MCF 10A (cell line): ENCODE measurements at places on chromosomes 16 and 17. TPM values are rescaled to one million over a fixed set of nuclear protein-coding genes. Genes with fewer than 3 reads are reported as not detected.

- H3K4me3 ChIP-seq = no peak overlapping the region
- H3K27me3 ChIP-seq = no peaks in the 10 kb centered on the region
- DNase-seq = no peak
These were observed 86.8 kb downstream of the CDYL2 start for GRCh38 chr16:80717611-80718010.

DNA sequence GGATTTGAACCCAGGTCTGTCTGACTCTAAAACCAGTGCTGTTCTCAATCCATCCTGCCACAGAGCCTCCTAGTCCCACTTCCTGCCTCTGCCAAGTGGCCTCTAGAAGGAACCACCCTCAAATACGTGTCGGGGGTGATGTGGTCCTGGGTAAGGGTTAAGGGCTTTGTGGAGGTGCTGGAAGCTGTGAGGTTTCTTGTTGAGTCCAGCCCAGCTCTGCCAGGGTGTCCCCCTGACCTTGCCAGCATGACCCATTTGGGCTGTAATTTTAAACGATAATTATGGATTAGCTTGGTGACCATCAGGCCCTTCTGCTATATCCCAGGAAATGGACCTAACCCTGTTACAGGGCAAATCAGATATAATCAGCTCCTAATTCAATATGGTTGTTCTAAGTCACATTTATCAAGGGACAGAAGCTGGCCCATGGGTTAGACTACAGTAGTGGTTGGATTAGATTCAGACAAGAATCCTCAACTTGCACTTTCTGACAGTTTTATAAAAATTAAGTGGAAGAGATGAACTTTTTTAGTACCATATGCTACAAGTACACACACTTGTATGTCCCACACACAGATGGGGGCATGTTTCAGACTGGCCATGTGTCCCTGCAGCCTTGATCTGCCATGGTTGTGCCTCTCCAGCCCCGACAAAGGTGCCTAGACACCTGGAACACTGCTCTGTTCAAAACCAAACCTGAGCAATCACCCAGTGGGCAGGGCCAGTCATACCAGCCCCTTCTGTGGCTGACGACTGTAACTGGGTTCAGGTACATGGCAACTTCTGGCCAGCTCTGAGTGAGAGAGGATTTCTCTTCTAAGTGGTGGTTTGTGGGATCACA, 48.0 kb downstream of the SMPD3 start:
- H3K27me3 ChIP-seq = peaks cover 21% of the 10 kb centered on the region
- DNase-seq = no peak
- H3K27ac ChIP-seq = no peak overlapping the region

Gene GPR142
- total RNA-seq = not detected in 2 replicates

- H3K36me3 ChIP-seq = peaks cover 59% of the 10 kb centered on the region
- peak; percentile 28 for DNase-seq
- peaks cover 22% of the 10 kb centered on the region for H3K4me1 ChIP-seq
- H3K4me3 ChIP-seq = peak overlapping the region; percentile 84
- no peak overlapping the region for H3K27ac ChIP-seq
- no peaks in the 10 kb centered on the region for H3K27me3 ChIP-seq
These were observed 1.5 kb upstream of the TTYH2 start for GRCh38 chr17:74211912-74212208.

- no peak overlapping the region for H3K27ac ChIP-seq
- H3K4me1 ChIP-seq = no peaks in the 10 kb centered on the region
- H3K4me3 ChIP-seq = no peak overlapping the region
- no peak for DNase-seq
- no peaks in the 10 kb centered on the region for H3K27me3 ChIP-seq
- no peaks in the 10 kb centered on the region for H3K36me3 ChIP-seq
These were observed 220.2 kb upstream of the CDH8 start for GRCh38 chr16:62256406-62256805.

- peaks cover 6% of the 10 kb centered on the region for H3K36me3 ChIP-seq
- H3K4me3 ChIP-seq = no peak overlapping the region
- H3K4me1 ChIP-seq = no peaks in the 10 kb centered on the region
- H3K27me3 ChIP-seq = no peaks in the 10 kb centered on the region
- H3K27ac ChIP-seq = no peak overlapping the region
These were observed 229.8 kb downstream of the KATNIP start for GRCh38 chr16:27779641-27780164.

Gene GHDC
- total RNA-seq = 6.8 and 8.9 TPM in 2 replicates

Gene G6PC1
- total RNA-seq = not detected in 2 replicates

Gene PRSS22
- not detected in 2 replicates for total RNA-seq

Gene MTSS2
- total RNA-seq = 75.8 and 78.7 TPM in 2 replicates

GRCh38 chr17:1504866-1505265, 11.5 kb downstream of the INPP5K start:
- no peak for DNase-seq
- H3K36me3 ChIP-seq = peaks cover 27% of the 10 kb centered on the region
- H3K4me1 ChIP-seq = no peaks in the 10 kb centered on the region
- H3K27me3 ChIP-seq = no peaks in the 10 kb centered on the region
- H3K4me3 ChIP-seq = no peak overlapping the region

Gene EARS2
- total RNA-seq = 24.4 and 32.8 TPM in 2 replicates

Gene CNTNAP1
- total RNA-seq = 1.2 and 1.5 TPM in 2 replicates

- H3K27ac ChIP-seq = no peak overlapping the region
- H3K36me3 ChIP-seq = peaks cover 9% of the 10 kb centered on the region
- no peaks in the 10 kb centered on the region for H3K27me3 ChIP-seq
- no peak overlapping the region for H3K4me3 ChIP-seq
These were observed 104.4 kb downstream of the MYO1D start for GRCh38 chr17:32772453-32773025.

Gene KRTAP4-4
- total RNA-seq = not detected in 2 replicates

- no peak overlapping the region for H3K27ac ChIP-seq
- peaks cover 8% of the 10 kb centered on the region for H3K4me1 ChIP-seq
- peaks cover 29% of the 10 kb centered on the region for H3K36me3 ChIP-seq
- no peak for DNase-seq
These were observed 214.6 kb downstream of the CCDC182 start for GRCh38 chr17:57530508-57530907.

- H3K4me1 ChIP-seq = peaks cover 43% of the 10 kb centered on the region
- peak overlapping the region; percentile 5 for H3K4me3 ChIP-seq
- H3K36me3 ChIP-seq = no peaks in the 10 kb centered on the region
- DNase-seq = peak; percentile 90
These were observed 4.2 kb upstream of the MAP3K14 start for GRCh38 chr17:45320931-45321461.

GRCh38 chr17:2983255-2983654, 80.2 kb downstream of the OR1D5 start:
- peaks cover 30% of the 10 kb centered on the region for H3K36me3 ChIP-seq
- no peaks in the 10 kb centered on the region for H3K27me3 ChIP-seq
- peaks cover 10% of the 10 kb centered on the region for H3K4me1 ChIP-seq
- H3K4me3 ChIP-seq = no peak overlapping the region

DNA sequence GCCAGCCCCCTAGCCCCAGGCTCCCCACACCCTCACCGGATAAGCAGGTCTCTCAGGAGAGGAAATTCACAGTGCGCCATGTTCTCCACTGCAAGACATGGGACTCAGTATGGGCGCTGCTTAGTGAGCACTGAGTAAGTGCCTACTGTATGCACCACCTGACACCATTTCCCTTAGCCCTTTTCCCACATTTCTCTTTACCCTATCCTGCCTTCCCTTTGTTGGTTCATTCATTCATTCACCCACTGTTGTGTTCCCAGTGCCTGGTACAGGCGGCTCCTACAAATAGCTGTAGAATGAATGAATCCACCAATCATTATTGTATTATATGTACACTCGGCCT, 10.1 kb downstream of the SEPTIN12 start:
- H3K4me3 ChIP-seq = no peak overlapping the region
- no peak overlapping the region for H3K27ac ChIP-seq
- H3K36me3 ChIP-seq = no peaks in the 10 kb centered on the region
- no peaks in the 10 kb centered on the region for H3K4me1 ChIP-seq

GRCh38 chr17:71975331-71975801, 145.5 kb upstream of the SOX9 start:
- DNase-seq = peak; percentile 61
- H3K27me3 ChIP-seq = no peaks in the 10 kb centered on the region
- H3K4me1 ChIP-seq = peaks cover 18% of the 10 kb centered on the region

DNA sequence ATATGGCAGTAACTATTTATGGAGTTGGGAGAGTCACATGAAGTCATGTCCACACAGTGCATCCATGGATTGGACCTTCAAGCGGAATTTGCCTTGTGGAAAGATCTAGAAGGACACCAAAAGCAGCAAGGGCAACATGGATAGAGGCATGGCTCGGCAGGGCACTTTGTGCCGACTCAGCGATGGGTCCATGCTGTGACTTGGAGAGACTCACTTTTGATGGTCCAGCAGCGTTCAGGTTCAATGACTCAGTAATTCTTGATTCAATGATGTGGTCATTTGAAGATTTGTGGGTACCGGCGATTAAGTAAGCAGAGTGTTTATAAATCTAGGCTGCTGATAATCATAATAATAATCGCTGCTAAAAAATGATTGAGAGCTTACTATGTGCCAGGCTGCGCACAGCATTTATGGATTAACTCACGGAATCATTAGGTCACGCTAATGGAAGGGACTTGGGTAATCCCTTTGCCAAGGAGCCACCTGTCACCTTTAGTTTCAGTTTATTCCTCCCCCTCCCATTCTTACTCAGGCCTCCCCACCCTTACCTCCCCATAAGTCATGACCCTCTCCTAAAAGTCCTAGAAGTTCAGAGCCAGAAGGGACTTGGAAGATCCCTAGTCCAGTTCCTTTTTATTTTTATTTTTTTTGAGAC, 127.5 kb upstream of the CRHR1 start:
- H3K27me3 ChIP-seq = peaks cover 48% of the 10 kb centered on the region
- H3K36me3 ChIP-seq = no peaks in the 10 kb centered on the region
- H3K4me3 ChIP-seq = no peak overlapping the region
- no peaks in the 10 kb centered on the region for H3K4me1 ChIP-seq
- no peak for DNase-seq

DNA sequence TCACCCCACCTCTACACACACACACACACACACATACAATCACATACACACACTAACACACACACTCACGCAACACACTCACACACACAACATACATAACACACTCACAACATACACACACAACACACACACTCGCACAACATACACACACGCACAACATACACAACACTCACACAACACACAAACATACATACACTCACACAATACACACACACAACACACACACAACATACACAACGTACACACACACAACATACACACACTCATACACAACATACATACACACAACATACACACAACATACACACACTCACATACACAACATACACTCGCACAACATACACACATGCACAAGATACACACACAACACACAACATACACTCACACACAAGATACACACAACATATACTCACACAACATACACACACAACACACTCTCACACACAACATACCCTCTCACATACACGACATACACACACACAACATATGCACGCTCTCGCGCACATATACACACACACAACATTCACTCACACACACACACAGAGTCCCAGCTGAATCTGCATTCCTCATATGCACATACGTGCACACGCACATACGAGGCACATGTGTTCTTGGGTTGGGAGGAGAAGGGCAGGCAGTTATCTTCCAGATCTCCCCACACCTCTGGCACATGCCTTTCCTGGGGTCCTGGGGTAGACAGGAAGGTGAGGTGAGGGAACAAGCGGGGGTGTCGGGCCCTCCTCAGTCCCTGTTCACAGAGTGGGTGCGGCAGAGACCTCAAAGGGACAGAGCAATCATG, 1.1 kb downstream of the ASGR2 start:
- no peaks in the 10 kb centered on the region for H3K27me3 ChIP-seq
- H3K4me3 ChIP-seq = no peak overlapping the region
- H3K27ac ChIP-seq = no peak overlapping the region
- H3K36me3 ChIP-seq = no peaks in the 10 kb centered on the region
- no peak for DNase-seq

DNA sequence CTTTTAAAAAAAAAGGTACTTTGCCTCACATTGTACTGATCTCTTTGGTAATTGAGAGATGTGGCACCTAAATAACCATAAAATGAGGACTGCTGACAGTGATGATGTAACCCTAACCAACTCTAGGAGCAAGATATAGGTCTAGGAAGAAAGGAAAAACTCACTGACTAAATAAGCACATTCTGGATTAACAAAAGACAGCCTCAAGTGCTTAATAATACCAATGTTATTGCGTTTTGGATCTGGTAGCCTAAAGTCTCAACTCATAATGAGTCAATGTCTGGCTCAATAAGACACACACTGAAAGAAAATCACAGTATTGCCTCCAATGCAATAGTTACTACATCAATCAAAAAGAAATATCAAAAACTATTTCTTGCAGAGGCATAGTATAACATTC, 3.0 kb downstream of the ERN1 start:
- DNase-seq = no peak
- no peaks in the 10 kb centered on the region for H3K27me3 ChIP-seq
- peak overlapping the region; percentile 51 for H3K4me3 ChIP-seq
- peaks cover 28% of the 10 kb centered on the region for H3K36me3 ChIP-seq
- H3K27ac ChIP-seq = no peak overlapping the region
- peaks cover 23% of the 10 kb centered on the region for H3K4me1 ChIP-seq

Gene MYLK3
- 0.05 TPM in 1 of 2 replicates, not detected in the other for total RNA-seq

DNA sequence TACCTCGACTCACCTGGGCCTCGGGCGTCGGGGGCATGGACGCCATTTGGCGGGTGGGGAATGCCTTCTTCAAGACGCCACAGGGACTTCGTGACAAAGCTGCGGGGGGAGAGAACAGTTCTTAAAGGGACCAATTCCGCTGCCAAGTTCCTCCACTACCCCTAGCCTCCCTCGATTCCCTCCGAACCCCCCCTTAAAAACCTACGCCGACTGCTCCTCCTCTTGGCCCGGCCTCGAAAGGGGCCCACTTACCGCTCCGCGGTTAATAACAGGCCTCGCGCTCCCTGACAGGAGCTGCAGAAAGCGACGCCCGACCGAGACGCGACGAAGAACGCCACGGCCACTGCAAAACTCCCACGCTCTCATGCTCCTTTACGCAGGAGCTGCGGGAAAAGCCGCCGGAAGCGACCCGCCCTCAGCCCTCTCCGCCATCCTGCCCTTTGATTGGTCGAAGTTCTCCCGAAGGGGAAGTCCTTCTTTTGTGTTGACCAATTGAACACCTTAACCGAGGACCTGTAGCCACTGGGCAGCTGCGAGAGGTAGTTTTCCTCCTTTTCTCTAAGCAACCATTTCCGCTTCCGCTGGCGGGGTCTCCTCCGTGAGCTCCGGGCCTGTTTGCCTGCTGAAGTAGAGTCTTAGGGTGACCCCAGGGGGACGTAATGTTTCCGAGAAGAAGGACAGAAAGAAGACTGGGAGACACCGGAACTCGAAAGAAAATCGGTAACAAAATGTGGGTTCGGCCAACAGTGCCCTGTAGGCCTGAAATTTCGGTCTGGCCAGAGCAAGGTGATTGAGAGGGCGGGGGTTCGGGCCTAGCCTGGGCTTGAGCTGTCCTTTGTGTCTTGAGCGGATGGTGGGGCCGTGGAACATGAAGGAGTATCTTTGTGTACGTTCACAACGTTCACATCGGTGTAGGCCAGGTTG, at the start of the genes NAA60 and ZNF597:
Gene NAA60 (plus strand): TSS at position 573 of the 924 bp plus-strand sequence. CDS start 32,548 bp downstream, outside the sequence.
Gene ZNF597 (minus strand): TSS at position 397 of the 924 bp plus-strand sequence. CDS start 351 bp downstream, at position 46.
- peak within 1 kb of the TSS; percentile 96 for H3K27ac ChIP-seq
- no peaks in the 10 kb centered on the region for H3K27me3 ChIP-seq
- no peaks in the 10 kb centered on the region for H3K4me1 ChIP-seq
- peak within 1 kb of the TSS; percentile 87 for H3K4me3 ChIP-seq

Gene GRAPL
- not detected in 2 replicates for total RNA-seq

- H3K4me1 ChIP-seq = no peaks in the 10 kb centered on the region
- no peak overlapping the region for H3K27ac ChIP-seq
- no peak overlapping the region for H3K4me3 ChIP-seq
- H3K27me3 ChIP-seq = no peaks in the 10 kb centered on the region
- no peak for DNase-seq
These were observed 19.6 kb upstream of the SLC5A11 start for GRCh38 chr16:24826096-24826690.

GRCh38 chr16:28609631-28610594, at the start of gene SULT1A1:
SULT1A1 (minus strand) TSS chr16:28610044; CDS start chr16:28608855, 1,189 bp downstream.
- H3K4me1 ChIP-seq = no peaks in the 10 kb centered on the region
- no peak within 1 kb of the TSS for H3K4me3 ChIP-seq
- peak; percentile 23 for DNase-seq
- no peaks in the 10 kb centered on the region for H3K36me3 ChIP-seq
